Left hindlimb (tissue), 1 donor: ENCODE measurements at places on chromosomes 3 and 15.

DNA sequence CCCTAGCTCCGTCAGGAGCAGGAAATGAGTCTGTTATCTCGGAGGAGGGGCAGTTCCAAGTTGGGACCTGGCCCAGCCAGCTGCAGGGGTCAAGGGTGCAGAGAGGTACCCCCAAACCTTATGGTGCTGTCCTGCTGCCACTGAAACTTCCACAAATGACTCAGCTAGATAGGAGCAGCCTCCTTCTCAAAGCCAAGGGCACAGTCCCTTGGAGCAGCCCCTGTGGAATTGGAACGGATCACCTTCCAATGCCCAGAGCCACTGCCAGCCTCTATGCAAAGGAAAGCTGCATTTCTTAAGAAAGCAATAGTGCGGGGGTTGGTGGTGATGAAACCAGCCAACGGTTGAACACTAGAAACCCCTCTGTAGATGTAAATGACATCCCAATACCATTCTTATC, 19.6 kb upstream of the LRRK1 start:
- DNase-seq = no peak

DNA sequence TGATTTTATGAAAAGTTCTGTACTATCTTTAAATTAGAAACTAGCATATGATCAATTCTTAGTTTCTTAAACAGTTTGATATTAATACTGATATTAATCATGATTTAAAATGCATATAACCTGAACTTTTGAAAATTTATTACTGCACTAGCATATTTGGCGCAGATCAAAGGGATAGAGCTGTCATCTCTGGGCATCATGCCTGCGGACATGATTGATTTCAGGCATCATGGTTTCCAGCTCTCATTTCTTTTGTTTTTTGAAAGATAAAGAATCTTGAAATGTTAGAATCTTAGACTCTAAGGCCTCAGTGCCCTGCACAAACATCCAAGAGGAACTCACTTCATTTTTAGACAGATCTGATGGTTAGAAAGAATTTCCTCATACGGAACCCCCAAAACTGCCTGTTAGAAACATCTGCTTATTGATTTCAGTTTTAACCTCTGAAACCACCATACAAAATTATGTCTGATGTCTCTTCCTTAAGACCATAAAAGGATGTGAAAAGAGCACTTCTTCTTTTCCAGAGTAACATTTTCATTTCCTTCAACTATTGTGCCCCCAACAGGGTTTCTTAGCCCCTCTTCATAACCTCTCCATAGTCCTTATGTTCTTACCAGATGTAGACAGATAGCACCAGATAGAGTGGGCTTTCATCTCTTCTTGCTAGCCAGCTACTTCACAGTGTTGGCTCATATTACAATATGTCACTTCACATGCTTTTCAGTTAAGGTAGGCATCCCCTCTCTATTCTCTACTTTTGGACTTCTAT, 110.8 kb downstream of the BBX start:
- no peak for DNase-seq

- no peak for DNase-seq
Measured at GRCh38 chr3:33940736-33941135, 142.3 kb downstream of the PDCD6IP start.

GRCh38 chr15:29914511-29914926, 92.3 kb upstream of the TJP1 start:
- DNase-seq = no peak

DNA sequence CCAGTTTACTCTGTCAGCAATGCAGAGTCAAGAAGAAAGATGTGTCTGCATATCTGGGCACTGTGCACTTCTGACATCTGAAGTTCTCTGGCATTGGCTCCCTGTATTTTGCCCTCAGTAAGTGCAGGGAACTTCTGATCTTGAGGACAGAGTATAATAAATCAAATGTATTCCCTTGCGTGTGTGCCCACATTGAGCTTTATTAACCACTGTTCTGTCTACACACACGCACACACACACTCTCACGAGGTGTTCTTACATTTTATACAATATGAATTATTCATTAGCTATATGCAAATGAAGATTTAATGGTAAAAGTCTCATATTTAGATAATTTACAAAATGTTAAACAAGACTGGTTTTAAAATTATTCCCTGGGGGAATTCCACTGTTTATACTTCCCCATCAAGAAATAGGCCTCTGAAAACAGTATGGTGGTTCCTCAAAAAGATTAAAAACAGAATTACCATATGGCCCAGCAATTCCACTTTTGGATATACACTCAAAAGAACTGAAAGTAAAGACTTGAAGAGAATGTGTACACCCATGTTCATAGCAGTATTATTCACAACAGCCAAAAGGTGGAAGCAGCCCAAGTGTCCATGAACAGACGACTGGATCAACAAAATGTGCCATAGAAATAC, 24.6 kb upstream of the ANPEP start:
- DNase-seq = no peak

DNA sequence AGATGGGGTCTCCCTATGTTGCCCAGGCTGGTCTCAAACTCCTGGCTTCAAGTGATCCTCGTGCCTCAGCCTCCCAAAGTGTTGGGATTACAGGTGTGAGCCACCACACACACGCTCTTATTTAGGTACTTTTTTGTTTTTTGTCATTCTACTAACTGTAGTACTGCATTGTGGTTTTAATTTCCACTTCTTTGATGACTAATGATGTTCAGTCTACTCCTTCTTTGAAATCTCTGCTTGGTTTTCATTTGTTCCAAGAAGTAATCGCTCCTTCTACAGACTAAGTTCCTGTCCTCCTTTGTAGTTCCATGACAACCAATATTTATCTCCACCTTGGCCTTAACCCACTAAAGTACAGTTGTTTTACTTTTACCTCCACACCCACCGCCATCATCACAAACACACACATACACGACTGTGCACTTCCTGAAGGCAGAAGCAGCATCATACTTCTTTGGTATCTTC, 529 bp upstream of the DLEC1 start:
- DNase-seq = no peak

GRCh38 chr3:184781801-184782200, 30.2 kb upstream of the VPS8 start:
- DNase-seq = no peak

DNA sequence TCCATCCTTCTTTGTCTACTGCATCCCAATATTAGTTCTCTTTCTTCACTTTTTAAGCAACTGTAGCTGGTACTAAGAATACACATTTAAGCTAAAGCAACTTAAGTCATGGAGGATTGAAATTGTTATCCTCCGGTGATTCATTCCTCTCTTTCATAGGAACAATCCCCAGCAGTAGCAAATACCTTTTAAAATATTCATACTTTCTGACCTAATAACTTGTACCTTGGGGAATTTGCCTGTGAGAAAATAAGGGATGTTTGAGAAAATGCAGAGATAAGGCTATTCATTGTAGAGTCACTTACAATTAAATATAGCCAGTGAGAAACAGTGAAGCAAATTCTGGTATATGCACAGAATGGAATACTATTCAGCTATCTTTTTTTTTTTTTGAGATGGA, 66.0 kb downstream of the VPS13C start:
- no peak for DNase-seq

- DNase-seq = no peak
Measured at GRCh38 chr15:94312946-94313345, 81.6 kb downstream of the MCTP2 start.
